ENCODE measurements at places on chromosomes 7 and 10.

DNA sequence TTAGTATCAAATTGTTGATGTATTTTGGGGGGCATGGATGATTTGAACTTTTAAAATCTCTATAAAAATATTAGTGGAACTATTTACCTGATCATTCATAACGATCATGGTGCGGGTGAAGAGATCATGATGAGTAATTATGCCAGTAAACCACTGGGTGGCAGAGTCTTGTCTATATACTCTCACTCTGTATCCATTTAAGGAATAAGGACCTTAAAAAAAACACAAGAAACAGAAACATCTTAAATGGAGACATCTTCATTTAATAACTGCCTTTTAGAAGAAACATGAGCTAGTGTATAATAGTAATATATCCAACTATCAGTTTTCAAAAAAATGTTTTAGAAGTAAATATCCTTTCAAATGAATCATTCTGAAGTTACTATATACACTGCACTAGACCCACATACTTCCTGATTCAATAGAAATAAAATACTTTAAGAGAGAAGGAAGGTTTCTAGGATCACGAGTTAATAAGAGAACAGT lies 84.0 kb downstream of the NRBF2 start:
- no peak for DNase-seq

DNA sequence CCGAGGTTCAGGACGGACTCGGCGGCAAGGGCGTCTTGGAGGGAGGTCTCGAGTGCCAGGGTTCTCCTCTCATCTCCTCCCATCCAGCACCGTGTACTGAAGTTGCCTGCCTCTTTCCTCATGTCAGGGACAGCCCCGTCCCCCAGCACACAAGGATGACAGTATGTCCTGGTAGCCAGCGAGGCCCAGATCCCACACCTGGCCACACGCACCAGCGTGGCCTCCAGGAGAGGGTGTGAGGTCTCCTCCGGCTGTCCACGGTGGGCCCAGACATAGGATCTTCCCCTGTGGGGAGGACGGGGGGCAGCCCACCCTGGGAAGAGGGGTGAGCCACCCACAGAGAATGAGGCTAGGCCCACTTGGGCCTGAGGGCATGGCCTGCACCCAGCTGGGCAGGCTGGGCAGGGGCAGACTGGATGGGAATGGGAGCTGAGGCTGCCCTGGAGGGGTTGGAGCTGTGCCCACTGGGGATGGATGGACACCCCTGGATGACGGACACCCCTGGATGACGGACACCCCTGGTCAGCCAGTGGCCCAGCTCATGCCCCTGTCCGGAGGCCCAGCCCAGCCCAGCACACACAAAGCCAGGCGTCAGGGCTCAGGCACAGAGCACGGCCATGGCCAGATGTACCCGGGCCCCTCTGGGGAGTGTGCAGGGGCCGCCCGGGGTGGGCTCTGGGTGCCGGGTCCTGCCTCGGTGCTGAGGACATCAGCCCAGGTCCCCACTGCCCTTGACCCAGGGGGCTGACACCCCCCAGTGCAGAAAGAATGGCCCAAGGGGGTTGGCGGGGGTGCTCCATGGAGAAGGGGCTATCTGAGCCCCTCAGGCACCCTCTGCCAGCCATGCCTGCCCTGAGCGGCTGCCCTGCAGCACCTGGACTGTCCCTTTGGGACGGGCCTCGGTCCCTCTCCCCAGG lies 30.9 kb upstream of the CFAP46 start:
- no peak for DNase-seq

- DNase-seq: no peak
These were observed 112.2 kb downstream of the PTPN20 start for GRCh38 chr10:47023237-47024045.

GRCh38 chr10:123270221-123270620 lies 116.0 kb downstream of the BUB3 start:
- no peak for DNase-seq

DNA sequence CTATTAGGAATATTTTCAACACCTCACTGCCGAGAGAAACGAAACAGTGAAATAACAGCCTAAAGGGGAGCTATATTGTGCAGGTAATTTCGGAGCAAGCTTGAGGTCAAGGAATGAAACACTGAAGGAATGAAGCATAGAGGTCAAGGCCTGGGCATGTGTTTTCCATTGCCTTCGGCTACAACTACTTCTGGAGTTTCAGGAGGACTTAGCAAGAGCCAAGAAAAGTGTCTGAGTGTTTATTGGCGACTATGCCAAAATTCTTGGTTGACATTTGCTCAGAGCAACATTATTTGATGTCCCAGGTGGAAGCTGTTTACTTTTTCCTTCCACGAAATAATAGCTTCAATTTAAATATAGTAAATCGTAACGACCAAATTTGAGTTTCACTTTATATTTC lies 89.6 kb upstream of the IFRD1 start:
- DNase-seq: no peak

GRCh38 chr7:133829336-133829897 lies 297.7 kb upstream of the LRGUK start:
- no peak for DNase-seq

GRCh38 chr10:129959544-129960480 lies 4.3 kb downstream of the EBF3 start:
- no peak for DNase-seq

GRCh38 chr10:16933783-16934182 lies 116.6 kb upstream of the RSU1 start:
- DNase-seq: no peak

DNA sequence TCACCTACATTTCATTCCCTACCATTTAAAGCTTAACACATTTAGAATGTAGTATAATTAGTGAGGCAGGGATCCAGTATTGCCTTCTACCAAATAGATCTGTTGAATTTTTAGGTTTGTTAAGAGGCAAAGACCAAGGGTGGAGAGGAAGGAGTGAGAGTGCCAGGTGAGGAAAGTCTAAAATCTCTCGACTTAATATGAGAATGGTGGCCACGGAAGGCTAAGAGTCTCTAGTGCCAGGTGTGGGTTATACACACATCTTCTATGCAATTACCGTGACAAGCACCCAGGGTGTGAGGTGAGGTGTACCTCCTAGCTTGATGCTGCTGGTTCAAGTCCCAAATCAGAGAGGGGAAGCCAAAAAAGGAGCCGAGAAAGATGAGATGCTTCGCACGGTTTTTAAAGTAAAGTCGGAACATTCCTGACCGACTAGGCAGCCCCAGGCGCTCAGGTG lies 439 bp downstream of the IQUB start:
- no peak for DNase-seq

DNA sequence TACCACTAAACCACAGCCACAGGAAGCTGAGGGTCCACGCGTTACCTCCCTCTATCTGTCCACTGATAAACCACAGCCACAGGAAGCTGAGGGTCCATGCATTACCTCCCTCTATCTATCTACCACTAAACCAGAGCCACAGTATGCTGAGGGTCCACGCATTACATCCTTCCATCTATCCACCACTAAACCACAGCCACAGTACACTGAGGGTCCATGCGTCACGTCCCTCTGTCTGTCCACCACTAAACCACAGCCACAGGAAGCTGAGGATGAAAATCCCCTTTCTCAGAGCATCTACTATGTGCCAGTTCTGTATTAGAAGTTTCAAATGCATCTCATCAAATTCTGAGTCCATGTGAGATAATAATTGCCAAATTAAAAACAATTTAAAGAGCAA lies 589.3 kb downstream of the DNAJB6 start:
- DNase-seq: no peak

DNA sequence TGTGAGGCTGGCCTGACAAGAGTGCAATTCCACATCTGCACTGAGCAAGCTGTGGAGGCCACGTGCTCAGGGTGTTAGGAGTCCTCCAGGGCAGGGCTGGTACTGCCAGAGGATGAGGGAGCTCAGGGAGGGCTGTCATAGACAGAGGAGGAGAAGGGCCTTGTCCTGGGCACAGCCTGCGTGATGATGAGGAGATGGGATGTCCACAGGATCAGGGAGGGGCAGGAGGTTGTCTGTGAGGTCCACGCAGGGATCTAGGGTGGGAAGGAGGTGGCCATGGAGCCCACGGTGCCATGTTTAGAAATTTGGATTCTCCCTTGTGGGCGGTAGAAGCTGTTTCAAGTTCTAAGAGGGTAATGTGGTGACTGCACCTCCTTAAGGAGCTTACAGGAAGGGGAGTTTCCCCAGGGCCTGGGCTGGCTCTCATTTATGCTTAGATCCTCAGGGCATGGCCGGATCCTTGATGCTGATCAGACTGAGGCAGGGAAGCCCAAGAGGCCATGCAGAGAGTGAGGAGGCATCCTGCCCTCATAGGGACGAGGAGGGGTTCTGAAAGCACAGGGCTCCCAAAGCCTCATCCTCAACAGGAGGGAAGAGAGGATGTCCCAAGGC lies 30.3 kb downstream of the CHAT start:
- no peak for DNase-seq

- no peak for DNase-seq
These were observed 26.2 kb downstream of the TASOR2 start for GRCh38 chr10:5710859-5711258.

Measured in amygdala (tissue), 56 donors.